Fibroblast of lung (primary cell): ENCODE measurements at places on chromosomes 13 and 19.

DNA sequence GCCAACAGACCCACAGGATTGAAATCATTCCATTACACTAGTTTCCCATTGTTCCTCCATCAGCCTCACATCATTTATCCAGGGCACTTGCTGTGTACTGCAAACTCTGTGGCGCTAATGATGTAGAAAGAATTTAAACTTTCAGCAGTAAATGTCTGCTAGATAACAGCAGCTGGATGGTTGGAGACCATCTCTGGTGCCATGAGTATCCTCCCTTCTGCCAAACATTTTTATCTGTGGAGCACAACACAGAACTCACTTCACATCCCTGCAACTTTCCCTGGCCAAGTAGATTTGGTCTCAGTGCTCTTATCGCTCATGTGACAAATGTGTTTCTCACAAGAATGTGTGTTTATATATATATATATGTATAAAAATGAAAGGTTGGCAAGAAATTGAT, 481.9 kb downstream of the FGF9 start:
- DNase-seq, result no peak

GRCh38 chr13:113151745-113152690, 6.4 kb upstream of the PROZ start:
- DNase-seq, result peak; percentile 71

- DNase-seq, result no peak
Observed at GRCh38 chr19:21593008-21593481, 87.6 kb downstream of the ZNF429 start.

- DNase-seq, result peak; percentile 2
Observed at GRCh38 chr13:51158880-51159518, 47.9 kb upstream of the C13orf42 start.

DNA sequence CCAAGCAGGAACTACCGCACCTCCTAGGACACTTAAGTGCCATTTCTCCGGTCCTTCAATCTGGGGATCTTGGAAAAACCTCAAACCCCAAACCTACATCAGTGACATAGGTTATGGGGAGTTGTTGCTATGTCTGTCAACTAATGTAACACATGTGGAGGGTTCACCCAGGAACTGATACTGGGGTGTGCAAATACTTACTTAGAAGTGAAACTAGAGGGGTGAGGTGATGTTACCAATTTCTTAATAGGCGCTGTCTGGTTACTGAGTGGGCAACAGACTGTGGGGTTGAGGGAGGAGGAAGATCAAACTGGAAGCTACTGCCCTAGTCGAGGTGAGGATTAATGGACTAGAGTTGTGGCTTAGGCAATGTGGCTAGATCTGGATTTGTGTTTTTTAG, 1.9 kb downstream of the ZNF586 start:
- DNase-seq, result no peak

GRCh38 chr19:6238643-6239281, 41.0 kb downstream of the MLLT1 start:
- peak; percentile 64 for DNase-seq
